Breast epithelium (tissue), 4 donors: ENCODE measurements at places on chromosomes 5 and 9. TPM values are rescaled to one million over a fixed set of nuclear protein-coding genes. Genes with fewer than 3 reads are reported as not detected.

- H3K36me3 ChIP-seq: no peaks in the 10 kb centered on the region
- no peak overlapping the region for H3K4me3 ChIP-seq
- DNase-seq: no peak
- H3K4me1 ChIP-seq: no peaks in the 10 kb centered on the region
- H3K27ac ChIP-seq: no peak overlapping the region
- H3K27me3 ChIP-seq: no peaks in the 10 kb centered on the region
Measured at GRCh38 chr5:148163345-148163744, 5.0 kb upstream of the SPINK14 start.

GRCh38 chr9:107789001-107789700 is 299.6 kb upstream of the KLF4 start:
- H3K27ac ChIP-seq: no peak overlapping the region
- H3K4me3 ChIP-seq: no peak overlapping the region
- H3K27me3 ChIP-seq: no peaks in the 10 kb centered on the region
- H3K4me1 ChIP-seq: no peaks in the 10 kb centered on the region
- no peak for DNase-seq
- H3K36me3 ChIP-seq: no peaks in the 10 kb centered on the region

DNA sequence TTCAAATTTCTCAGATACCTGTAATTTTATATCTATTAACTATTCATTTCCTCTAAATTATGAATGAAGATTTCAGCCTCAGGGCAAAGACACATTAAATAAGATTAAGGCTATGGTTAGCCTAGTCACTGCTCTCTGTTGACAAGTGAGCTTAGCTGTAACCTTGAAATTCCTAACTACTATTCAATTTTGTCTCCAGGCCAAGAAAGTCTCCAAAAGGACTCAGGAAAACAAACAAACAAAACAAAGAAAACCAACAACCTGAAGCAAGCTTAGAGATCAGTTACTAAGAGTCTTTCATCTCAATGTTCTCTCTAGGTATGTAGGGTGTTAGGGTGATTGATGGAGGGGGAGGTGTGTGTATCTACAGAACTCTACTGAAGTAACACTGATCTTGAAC is 9.6 kb upstream of the CTNNAL1 start:
- no peak overlapping the region for H3K4me3 ChIP-seq
- no peak for DNase-seq
- no peaks in the 10 kb centered on the region for H3K27me3 ChIP-seq
- H3K36me3 ChIP-seq: no peaks in the 10 kb centered on the region
- no peak overlapping the region for H3K27ac ChIP-seq
- H3K4me1 ChIP-seq: no peaks in the 10 kb centered on the region

DNA sequence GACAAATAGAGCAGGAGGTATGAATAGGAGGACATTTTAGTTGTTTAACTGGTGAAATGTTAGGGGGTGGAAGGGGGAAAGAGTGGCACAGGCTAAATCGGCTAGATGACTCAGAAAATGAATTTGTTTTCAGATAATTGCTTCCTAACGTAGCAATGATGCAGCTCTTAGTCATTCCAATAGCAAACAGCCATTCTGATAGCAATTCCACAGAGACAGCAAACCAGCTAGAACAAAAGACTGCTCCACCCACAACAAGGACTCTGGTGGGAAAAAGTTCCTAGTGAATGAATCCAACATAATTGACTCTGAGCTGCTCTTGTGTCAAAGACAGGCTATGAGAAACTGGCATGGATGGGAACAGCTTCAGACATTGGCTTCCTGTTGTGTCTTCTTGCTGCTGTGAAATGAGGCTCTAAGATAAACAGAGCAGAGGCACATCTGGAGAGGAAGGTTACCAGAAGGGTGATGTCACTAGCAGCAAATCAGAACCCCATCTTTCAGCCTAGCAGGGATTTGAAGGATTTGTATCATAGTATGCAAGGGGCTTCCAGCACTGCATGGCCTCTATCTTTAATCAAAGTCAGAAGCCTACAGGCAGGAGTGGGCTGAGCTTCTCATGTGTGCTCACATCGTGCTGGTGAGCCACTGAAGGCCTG is 28.1 kb upstream of the F2RL1 start:
- no peaks in the 10 kb centered on the region for H3K27me3 ChIP-seq
- H3K36me3 ChIP-seq: no peaks in the 10 kb centered on the region
- H3K4me3 ChIP-seq: no peak overlapping the region
- peak overlapping the region; percentile 51 for H3K27ac ChIP-seq
- DNase-seq: no peak
- H3K4me1 ChIP-seq: no peaks in the 10 kb centered on the region

Gene MCIDAS
- 0.98 TPM for total RNA-seq

DNA sequence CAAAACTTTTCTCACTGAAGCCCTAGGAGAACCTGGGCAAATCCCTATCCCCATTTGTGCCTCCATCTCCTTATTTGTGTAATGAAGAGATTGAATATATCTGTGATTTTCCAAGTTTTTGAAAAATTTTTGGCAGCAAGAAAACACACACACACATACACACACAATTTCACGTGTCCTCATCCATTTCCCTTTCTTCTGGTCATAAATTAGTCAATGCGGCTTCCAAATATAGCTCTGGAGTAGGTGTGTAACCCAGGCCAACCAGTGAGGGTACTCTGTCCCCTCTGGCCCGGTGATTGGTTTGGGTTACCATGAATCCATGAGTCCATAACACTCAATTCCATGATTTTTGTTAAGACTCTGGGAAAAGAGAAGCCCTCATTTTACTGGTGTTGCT is 12.7 kb downstream of the CSF1R start:
- no peaks in the 10 kb centered on the region for H3K36me3 ChIP-seq
- no peaks in the 10 kb centered on the region for H3K4me1 ChIP-seq
- no peak for DNase-seq
- no peaks in the 10 kb centered on the region for H3K27me3 ChIP-seq
- H3K4me3 ChIP-seq: no peak overlapping the region
- H3K27ac ChIP-seq: no peak overlapping the region

Gene FYB1
- 10.2 TPM for total RNA-seq

Gene DMRT3
- total RNA-seq: 1.8 TPM

DNA sequence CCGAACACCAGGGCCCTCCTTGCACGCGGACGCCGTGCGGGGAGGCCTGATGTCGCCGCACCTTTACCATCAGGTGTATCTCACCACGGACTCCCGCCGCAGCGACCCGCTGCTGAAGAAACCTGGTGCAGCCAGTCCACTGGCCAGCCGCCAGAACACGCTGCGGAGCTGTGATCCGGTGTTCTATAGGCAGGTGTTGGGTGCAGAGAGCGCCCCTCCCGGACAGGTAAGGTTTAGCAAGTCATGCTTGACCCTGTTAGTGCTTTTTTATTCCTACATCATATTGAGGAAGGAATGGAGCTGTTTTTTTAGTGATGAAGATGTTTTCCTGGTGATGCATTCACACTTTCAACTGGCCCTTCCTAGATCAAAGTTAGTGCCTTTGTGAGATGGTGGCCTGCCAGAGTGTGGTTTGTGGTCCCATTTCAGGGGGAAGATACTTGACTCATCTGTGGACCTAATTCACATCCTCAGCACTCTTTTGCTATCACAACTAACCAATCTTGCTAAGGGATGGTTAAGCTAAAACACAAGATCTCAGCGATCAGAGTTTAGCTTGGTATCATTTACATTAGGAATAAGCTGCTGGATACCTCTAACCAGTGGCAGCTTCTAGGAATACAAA is 2.7 kb downstream of the PCDHGC3 start:
- peak overlapping the region; percentile 78 for H3K4me3 ChIP-seq
- no peak overlapping the region for H3K27ac ChIP-seq
- H3K4me1 ChIP-seq: no peaks in the 10 kb centered on the region
- no peaks in the 10 kb centered on the region for H3K27me3 ChIP-seq

GRCh38 chr5:41266377-41266776 is 53.0 kb upstream of the C6 start:
- no peaks in the 10 kb centered on the region for H3K27me3 ChIP-seq
- H3K27ac ChIP-seq: no peak overlapping the region
- no peak for DNase-seq
- H3K4me3 ChIP-seq: no peak overlapping the region

DNA sequence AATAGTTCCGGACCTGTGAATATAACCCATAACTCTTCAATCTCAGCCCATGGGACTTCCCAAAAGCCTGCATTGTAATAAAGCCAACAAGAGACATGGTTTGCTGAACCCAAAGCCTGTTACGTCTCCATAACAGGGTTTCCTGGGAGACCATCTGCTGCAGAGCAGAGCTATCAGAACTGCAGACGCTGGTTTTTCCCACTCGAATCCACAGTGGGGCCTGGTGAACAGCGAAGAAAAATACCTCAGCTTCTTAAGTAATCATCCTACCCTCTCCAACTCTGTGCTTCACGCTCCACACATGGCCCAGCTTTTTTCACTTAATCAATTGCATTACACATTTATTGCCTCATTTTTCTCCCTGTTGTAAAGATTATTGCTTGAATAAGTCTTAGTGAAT is 409.5 kb upstream of the GRIA1 start:
- DNase-seq: no peak
- no peaks in the 10 kb centered on the region for H3K27me3 ChIP-seq
- no peaks in the 10 kb centered on the region for H3K36me3 ChIP-seq
- H3K27ac ChIP-seq: no peak overlapping the region
- no peak overlapping the region for H3K4me3 ChIP-seq

Gene APBA1
- 8.0 TPM for total RNA-seq

Gene CTNNA1
- 389 TPM for total RNA-seq

Gene CER1
- total RNA-seq: not detected
